ENCODE measurements at places on chromosomes 11 and 22.

GRCh38 chr22:48975886-48976285 is 851.8 kb downstream of the BRD1 start:
- no peak for DNase-seq

GRCh38 chr22:47192651-47193437 is 430.4 kb downstream of the TBC1D22A start:
- no peak for DNase-seq

DNA sequence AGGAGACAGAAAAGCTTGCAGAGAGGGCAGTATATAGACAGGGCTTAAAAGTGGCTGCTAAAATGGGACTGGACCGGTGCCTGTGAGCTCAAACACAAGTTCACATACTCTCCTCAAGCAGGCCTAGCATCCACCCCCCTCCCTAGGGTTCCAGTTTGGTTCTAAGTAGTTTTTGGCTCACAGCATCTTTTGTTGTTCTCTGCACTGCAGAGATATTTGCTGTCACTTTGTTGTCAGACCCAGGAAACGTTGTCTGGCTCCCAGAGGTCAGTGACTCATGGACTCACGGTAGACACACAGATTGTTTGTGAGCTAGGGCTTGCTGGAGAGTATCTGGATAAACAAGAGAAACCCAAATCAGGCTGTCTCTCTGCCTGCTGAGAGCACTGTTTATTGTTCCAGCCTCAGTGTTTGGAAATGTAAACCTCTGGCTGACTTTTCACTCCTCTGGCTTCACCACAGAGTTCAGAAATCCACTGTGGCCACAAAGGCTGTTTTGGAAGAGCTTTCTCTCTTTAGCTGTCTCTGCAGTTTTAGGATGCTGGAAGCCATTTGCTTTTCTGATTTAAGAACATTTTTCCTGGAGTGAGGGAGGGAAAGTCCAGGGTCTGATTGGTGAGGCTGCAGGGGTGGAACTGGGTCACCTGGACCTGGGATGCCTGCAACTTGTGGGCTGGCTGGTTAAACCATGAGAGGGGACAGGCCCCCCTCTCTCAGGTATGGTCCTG is 303.7 kb upstream of the PLET1 start:
- no peak for DNase-seq

DNA sequence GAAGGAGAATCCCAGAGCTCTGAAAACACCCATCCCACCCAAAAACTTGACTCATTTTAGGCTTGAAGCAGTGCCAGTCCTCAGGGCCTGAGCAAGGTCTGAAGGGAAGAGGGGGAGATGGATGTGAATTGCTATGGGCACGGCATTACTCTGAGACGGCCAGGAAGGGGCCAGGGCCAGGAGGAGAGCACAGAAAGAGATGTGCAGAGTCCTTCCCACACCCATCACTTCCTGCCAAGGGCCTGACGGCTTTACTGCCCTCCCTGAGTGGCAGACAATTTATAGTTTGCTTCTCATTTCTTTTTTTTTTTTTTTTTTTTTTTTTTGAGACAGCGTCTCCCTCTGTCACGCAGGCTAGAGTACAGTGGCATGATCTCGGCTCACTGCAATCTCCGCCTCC is 22.5 kb downstream of the TAB1 start:
- DNase-seq, result no peak

GRCh38 chr11:13052130-13052571 is 43.0 kb downstream of the RASSF10 start:
- no peak for DNase-seq

- DNase-seq, result no peak
Measured at GRCh38 chr11:58796333-58796732, 48.2 kb downstream of the GLYATL2 start.

GRCh38 chr11:1482581-1483444 is 3.8 kb downstream of the MOB2 start:
- DNase-seq, result no peak

- DNase-seq, result no peak
Measured at GRCh38 chr11:107157146-107157808, 139.0 kb upstream of the GUCY1A2 start.

GRCh38 chr11:102451041-102451680 is 1.4 kb downstream of the TMEM123 start:
- no peak for DNase-seq

DNA sequence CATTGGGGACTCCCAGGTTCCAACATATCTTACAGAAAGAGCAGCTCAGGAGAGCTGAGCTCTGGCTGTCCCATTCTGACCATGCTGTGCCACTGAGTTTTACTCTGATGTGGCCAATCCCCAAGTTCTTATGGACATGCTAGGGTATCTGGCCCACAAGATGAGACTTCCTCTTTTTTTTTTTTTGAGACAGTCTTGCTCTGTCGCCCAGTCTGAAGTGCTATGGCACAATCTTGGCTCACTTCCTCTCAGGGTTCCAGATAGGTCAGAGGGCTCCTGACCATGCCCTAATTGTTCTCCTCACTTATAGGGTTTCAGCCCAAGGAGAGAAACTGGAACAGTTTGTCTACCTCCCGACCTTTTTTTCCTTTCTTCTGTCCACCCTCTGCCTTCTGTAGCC is 152.3 kb upstream of the CCDC90B start:
- no peak for DNase-seq

- DNase-seq, result no peak
Measured at GRCh38 chr11:110759972-110760381, 47.7 kb upstream of the ARHGAP20 start.

GRCh38 chr22:25357606-25358420 is 138.4 kb downstream of the CRYBB2 start:
- DNase-seq, result no peak

DNA sequence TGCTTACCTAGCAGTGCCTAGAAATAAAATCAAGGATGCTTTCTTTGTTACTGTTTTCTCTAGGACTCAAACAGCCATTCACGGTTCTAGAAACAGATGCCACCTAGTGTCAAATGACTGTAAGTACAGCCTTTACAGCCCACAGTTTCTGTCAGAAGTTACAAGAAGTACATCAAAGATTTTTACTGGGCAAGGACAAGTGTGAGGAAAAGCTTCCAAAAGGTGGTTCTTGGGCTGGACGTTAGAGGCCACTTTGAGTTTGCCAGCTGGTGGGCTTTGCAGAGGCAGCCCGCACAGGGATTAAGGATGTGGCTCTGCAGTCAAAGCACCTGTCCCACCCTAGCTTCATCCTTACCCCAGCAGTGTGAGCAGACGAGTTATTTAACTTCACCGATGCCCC is 6.9 kb downstream of the KMT5B start:
- no peak for DNase-seq

DNA sequence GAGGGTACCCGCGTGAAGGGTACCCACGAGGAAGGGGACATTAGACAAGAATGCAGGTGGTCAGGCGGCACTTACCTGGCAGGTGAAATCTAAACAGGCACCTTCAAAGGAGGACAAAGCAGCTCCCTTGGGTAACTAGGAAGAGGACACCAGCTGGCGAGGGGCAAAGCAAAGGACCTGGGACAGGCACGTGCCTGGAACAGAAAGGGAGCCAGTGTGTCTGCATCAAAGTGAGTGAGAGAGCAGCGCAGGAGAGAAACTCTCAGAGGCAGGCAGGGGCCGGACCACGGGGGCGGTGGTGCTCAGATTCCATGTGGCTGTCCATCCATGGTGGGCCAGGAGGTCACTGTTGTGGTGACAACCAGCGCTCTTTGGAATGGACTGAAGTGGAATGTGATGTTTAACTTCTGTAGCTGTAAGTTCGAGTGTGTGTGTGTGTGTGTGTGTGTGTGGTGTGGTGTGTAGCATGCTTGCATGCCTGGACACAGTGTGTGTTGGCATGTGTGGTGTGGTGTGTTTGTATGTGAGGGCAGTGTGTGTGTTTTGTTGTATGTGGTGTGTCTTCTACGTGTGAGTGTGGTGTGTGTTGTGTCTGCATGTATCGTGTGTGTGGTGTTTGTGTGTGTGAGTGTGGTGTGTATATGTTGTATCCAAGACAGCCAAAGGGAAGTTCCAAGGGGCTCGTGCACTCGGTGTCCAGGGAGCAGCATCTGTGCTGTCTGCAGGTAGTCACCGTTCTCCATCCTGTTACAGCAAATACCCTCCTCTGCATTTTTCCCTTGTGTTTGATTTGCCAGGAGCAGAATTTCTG is 86.4 kb downstream of the CDKN1C start:
- DNase-seq, result no peak

- no peak for DNase-seq
Measured at GRCh38 chr11:12941671-12942070, 67.4 kb upstream of the RASSF10 start.

DNA sequence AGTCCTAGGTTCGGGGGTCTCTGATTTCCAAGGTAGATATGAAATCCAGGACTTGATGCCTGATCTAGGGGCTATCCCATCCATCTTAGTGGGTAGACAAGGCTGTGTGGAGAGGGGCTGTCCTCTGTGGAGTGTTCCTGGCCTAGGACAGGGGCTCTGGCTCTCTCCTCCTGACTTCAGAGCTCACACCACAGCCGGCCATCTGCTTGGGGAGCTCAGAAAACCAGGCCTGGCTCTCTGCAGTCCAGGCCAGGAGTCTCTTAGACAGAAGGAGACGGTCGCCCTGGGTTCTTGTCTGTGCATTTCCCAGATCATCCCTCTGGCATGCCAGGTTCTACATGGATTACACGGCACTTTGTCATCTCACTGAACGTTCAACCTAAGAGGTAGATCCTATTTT is 17.9 kb downstream of the TUB start:
- no peak for DNase-seq

GRCh38 chr11:123103326-123103980 is 41.5 kb upstream of the HSPA8 start:
- DNase-seq, result peak; percentile 20

GRCh38 chr22:43853328-43853931 is 8.9 kb downstream of the SULT4A1 start:
- DNase-seq, result no peak

All from stimulated activated CD4-positive, alpha-beta T cell treated with anti-CD3 and anti-CD28 coated beads, Interleukin-4, amount 100 ng/mL, for 4 hours (primary cell).